Activated CD4-positive, CD25-positive, alpha-beta regulatory T cell treated with anti-CD3 and anti-CD28 coated beads, Interleukin-2, amount 50 U/mL, for 16 hours (primary cell): ENCODE measurements at places on chromosomes 5 and 9.

GRCh38 chr5:35152733-35153132, 77.6 kb downstream of the PRLR start:
- no peak for DNase-seq

GRCh38 chr5:97100476-97100875, 41.9 kb downstream of the LIX1 start:
- DNase-seq = no peak

DNA sequence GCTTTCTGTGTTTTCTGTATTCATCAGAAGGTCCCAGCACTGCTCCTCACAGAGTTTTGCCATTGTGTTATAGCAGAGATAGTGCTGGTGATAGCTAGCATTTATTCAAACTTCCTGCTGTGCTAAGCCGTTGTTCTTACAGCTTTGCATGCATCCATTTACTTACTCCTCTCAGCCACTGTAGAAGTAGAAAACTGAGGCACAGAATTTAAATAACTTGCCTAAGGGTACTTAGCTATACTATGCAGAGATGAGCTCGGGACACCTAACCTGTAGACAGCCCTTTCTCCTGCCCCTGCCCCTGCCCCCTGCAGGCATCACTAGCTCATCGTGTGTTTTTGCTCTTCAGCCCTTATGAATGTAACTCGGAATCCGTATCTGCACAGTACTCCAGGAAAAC, 227.6 kb downstream of the SAXO1 start:
- DNase-seq = no peak

GRCh38 chr5:128156521-128156920, 73.0 kb downstream of the SLC12A2 start:
- DNase-seq = no peak

- DNase-seq = no peak
Measured at GRCh38 chr5:127583866-127584265, 65.0 kb upstream of the CTXN3 start.

- no peak for DNase-seq
Measured at GRCh38 chr5:134649163-134649835, 714 bp downstream of the SEC24A start.

DNA sequence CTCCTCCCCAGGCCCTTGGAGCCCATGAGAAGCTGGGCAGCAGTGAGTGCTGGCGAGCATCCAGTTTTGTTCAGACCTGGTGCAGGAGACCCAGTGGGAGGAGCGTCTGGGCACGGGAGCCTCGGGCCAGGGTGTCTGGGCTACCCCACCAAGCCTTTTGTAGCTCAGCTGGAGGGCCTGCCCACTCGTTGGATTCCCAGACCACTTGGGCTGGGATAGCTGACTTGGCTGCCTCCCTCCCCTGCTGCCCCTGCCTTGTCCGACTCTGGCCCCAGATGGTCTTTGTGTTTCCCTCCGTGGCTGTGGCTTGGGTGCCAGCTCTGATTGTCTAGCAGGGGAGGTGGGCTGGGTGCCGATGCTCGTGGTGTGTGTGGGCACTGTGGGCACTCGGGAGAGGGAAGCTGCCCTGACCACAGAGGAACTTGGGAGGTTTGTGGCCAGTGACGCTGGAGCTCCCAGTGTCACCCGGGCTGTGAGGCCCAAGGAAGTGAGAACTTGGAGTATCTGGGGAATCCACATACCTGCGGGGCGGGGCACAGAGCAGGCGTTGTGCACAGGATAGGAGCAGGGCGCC, 47.3 kb downstream of the WNK2 start:
- DNase-seq = no peak

DNA sequence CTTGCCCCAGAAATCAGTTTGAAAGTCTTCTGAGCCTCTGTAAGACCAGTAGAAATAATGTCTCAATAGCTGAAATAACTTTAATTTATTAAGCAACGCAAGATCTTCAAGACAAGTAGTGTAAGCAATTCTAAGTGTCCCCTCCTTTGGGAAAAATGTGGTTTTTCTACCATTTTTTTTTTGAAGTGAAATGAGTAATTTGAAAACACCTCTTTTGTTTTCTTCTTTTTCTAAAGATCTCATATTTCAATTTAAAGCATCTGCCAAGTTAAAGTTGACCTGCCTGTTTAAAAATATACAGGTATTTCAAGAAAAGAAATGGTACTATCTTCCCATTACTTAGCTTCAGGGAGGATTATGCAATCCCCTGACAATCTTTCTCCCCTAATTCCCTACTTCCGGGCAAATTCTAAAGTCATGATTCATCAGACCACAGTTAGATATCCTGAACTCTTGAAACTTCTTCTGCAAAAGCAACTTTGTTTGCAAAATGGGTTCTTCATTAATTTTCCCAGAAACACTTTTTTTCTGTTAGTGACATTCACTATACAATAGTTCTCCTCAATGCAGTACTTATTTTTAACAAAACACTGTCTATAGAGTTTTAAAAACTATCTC, 7.8 kb upstream of the ANXA1 start:
- no peak for DNase-seq

GRCh38 chr5:35575578-35575977, 42.1 kb upstream of the SPEF2 start:
- DNase-seq = no peak
